ENCODE measurements at places on chromosomes 11 and 22.

DNA sequence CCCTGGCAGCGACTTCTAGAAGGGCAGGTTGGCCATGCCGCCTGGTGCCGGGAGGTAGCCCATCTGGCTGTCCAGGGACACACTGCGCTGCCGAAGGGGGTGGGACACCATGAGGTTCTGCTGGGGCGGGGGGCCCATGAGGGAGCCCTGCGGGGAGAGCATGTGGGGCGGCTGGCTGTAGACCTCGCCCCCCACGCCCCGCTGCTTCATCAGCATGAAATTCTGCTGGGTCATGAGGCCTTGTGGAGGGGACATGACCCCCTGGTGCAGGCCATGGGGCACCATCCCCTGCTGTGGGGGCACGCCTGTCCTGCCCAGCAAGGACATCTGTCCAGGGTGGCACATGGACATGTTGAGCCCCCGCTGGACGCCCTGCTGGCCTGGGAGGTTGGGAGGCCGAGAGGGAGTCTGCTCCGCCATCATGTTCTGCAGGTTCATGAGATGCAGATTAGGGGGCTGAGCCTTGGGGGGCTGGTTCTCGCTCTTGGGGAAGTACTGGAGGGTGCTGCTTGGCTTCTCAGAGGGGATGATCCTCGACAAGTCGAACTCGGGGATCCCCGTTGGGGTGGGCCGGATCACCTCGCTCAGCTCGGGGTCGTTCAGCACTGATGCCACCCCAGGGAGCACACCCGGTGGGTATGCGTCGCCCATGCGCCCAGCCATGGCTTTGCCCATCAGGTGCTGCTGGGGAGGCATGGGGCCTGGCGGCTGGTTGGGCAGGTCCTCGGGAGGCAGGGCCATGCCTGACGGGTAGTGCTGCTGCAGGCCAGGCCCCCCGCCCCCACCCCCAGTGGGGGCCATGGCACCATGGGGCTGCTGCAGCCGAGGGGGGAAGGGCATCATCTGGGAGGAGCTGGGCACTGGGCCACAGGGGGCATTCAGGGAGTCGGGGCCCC, 15.0 kb downstream of the CXCR5 start:
- DNase-seq = no peak

DNA sequence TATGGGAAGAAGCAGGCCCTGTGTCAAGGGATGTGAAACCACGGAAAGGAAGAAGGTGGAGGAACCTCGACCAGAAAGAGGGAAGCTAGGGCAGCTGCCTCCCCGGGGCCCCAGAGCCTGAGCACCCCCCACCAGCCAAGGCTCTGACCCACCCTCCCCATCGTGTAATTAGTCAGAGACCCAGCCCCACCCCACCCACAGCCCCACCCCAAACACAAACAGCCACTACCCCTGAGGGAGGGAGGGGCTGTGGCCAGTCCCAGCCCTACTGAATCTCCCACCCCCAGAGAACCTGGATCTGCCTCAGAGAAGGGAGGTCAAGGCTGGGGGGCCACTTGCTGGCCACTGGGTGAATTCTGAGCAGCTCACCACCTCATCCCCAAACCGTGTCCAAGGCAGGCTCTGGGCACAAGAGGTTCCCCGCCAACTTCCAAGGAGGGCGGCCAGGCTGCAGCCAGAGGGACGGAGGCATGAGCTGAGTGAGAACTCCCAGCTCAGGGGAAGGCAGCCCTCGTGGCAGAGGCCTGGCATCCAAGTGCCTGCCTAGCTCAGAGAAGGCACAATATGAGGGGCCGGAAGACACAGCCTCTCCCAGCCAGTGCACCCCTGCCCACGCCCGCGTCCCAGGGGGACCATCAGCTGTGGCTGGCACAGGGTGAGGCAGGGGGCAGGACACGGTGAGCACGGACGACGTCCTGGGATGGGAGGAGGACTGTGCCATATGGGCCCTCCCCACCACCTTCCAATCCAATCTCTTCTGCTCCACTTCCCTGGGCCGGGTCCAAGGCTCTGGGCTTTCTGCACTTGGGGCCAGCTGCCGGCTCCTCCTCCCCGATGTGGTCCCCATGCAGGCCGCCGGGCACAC, 2.7 kb downstream of the PLXNB2 start:
- peak; percentile 71 for DNase-seq

- DNase-seq = peak; percentile 71
Measured at GRCh38 chr11:65422633-65423515, at the start of gene NEAT1. Gene NEAT1 (plus strand): TSS chr11:65422798.

DNA sequence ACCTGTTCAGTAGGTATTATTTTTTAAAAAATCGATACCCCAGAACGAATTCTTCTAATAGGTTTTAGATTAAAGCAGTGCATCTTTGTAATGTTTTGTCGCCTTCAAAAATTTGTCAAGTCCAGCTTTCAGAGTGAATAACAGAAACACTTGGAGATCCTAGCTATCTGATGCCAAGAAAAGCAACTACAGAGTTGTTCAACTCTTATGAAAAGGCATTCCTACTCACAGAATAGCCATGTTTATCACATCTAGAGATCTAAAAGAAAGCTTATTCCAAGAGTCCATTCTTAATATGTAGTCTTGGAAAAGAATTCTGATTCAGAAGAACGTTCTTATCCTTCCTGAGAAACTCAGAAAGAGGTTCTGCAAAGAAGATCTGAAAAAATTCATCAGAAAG, 268.5 kb downstream of the TTC28 start:
- no peak for DNase-seq

DNA sequence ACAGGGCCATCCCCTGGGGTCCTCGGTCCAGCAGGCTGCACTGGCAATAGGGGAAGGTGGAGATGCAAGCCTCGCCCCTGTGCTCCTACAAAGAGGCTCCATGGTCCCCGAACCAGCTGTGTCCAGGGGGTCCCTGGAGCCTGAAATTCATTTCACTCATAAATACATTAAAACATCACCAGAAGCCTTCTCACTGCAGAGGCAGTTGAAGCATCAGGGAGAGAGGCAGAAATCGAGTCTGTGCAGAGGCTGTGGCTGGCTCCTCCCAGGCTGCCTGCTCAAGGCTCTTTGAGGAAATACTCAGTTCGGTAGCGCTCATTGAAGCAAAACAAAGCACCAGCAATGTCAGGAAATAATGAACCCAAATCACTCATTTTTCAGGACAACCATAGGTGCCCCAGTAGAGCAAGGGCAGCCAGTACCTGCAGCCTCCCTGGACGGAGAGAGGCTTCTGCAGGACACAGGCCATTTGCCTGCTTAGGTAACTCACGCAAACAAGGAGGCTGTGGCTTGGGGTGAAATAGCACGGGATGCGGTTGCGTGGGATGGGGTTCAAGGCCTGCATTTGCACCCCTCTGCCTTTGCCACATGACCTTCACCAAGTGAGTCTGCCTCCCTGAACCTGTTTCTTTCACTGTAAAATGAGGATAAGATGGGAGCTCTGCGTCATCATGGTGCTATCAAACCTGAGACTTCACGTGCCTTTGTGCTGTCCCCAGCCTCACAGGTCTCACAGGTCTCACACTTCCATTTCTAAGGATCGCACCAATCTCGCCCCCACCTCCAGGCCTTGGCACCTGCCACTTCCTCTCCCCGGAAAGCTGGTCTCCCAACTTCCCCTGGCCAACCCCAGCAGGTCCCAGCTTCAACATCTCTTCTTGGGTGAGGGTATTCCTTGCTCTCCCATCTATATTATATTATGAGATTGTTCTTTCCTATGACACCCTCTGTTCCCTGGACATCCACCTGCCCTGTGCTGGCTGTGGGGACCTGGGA, 84.3 kb upstream of the SHISAL1 start:
- no peak for DNase-seq

DNA sequence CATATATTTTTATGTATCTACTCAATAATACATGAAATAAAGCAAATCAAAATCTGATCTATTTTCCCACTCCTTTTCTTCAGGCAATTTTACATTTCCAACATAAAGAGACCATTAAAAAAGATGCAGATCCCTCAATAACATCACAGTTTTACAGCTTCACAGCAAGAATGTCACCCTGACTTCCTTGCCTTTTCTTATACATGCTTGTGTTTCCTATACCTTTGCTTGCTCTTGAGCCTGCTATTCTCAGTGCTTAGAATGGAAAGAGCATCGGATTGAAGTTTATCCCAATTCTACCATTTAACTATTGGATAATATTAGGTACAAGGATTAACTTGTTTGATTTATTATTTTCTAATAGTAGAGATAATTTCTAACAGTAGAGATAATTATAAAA, 176.7 kb downstream of the CNTN5 start:
- no peak for DNase-seq

GRCh38 chr22:49672014-49672516, 155.6 kb downstream of the BRD1 start:
- DNase-seq = no peak

GRCh38 chr22:21862386-21863245, 4.8 kb downstream of the MAPK1 start:
- no peak for DNase-seq

- DNase-seq = no peak
Measured at GRCh38 chr11:73875840-73876239, 806 bp downstream of the COA4 start.

Measured in RWPE1 (cell line).